ENCODE measurements at places on chromosomes 13 and 19.

DNA sequence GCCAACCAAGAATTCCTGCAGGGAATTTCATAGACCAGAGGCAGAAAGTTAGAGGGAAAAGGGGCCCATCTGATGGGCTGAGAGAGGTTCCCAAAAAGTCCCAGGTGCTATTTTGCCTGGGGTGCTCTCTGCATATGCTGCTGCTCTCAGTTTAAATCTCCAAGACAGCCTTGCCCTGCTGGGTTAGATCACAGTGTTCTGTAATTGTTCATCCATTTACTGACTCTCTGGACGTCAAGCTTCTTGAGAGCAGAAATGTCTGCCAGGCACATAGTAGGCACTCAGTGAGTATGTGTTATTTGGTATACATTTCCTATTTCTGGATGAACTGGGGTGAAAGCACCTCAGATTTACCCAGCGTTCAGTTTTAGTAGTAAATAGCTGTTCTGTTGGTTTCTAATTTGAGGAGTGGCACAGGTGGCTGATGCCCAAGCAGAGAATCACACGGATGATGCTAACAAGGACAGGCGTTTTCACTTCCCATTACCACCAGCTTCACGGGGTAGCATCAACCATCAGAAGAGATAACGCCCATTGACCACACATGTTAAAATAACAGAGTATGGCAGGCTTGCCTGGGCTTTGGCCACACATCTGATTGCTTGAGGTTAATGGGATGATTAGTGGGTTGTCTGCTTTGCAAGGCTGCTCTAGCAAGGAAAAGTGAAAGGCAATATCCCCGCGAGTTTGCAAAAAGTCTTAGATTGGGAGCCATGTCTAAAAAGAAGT, 161.1 kb downstream of the SLC7A1 start:
- H3K4me3 ChIP-seq = no peak overlapping the region
- H3K27ac ChIP-seq = no peak overlapping the region
- peaks cover 21% of the 10 kb centered on the region for H3K27me3 ChIP-seq
- no peaks in the 10 kb centered on the region for H3K36me3 ChIP-seq

GRCh38 chr13:40536443-40537113, 129.9 kb downstream of the FOXO1 start:
- DNase-seq = no peak
- no peaks in the 10 kb centered on the region for H3K36me3 ChIP-seq

- peaks cover 82% of the 10 kb centered on the region for H3K4me1 ChIP-seq
- H3K36me3 ChIP-seq = peaks cover 64% of the 10 kb centered on the region
- H3K27me3 ChIP-seq = no peaks in the 10 kb centered on the region
- DNase-seq = no peak
Measured at GRCh38 chr13:99366075-99366987, 59.1 kb upstream of the GPR183 start.

DNA sequence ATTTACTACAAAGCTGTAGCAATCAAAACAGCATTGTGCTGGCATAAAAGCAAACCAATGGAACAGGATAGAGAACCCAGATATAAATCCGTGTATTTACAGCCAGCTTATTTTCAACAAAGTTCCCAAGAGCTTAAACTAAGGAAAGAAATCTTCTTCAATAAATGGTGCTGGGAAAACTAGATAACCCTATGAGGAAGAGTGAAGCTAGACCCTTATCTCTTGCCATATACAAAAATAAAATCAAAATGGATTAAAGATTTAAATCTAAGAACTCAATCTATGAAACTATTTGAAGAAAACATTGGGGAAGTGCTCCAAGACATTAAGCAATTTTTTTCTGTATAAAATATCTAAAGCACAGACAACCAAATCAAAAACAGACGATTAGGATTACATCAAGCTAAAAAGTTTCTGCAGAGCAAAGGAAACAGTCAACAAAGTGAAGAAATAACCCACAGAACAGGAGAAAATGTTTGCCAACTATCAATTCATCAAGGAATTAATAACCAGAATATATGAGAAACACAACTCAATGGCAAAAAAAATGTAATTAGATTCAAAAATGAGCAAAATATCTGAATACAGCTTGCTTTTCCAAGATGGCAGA, 480.7 kb downstream of the LMO7 start:
- H3K4me3 ChIP-seq = no peak overlapping the region
- H3K36me3 ChIP-seq = no peaks in the 10 kb centered on the region
- no peak overlapping the region for H3K27ac ChIP-seq
- no peaks in the 10 kb centered on the region for H3K27me3 ChIP-seq
- H3K4me1 ChIP-seq = no peaks in the 10 kb centered on the region
- DNase-seq = no peak

GRCh38 chr13:47594833-47595232, 406.2 kb downstream of the SUCLA2 start:
- no peaks in the 10 kb centered on the region for H3K36me3 ChIP-seq
- H3K27me3 ChIP-seq = no peaks in the 10 kb centered on the region
- no peak for DNase-seq
- no peak overlapping the region for H3K4me3 ChIP-seq

GRCh38 chr13:93740334-93740733, 513.7 kb downstream of the GPC6 start:
- no peak overlapping the region for H3K27ac ChIP-seq
- no peak overlapping the region for H3K4me3 ChIP-seq
- no peaks in the 10 kb centered on the region for H3K36me3 ChIP-seq
- H3K4me1 ChIP-seq = no peaks in the 10 kb centered on the region

- H3K27ac ChIP-seq = no peak overlapping the region
- H3K36me3 ChIP-seq = no peaks in the 10 kb centered on the region
- H3K4me1 ChIP-seq = peaks cover 24% of the 10 kb centered on the region
- DNase-seq = no peak
- no peaks in the 10 kb centered on the region for H3K27me3 ChIP-seq
Measured at GRCh38 chr19:3387645-3388589, 21.5 kb downstream of the NFIC start.

GRCh38 chr19:30516531-30516930, 144.3 kb downstream of the ZNF536 start:
- H3K4me3 ChIP-seq = no peak overlapping the region
- DNase-seq = no peak
- H3K27ac ChIP-seq = no peak overlapping the region
- H3K4me1 ChIP-seq = no peaks in the 10 kb centered on the region
- no peaks in the 10 kb centered on the region for H3K27me3 ChIP-seq

GRCh38 chr19:46137915-46138473, 10.0 kb upstream of the IGFL2 start:
- H3K27ac ChIP-seq = no peak overlapping the region
- H3K36me3 ChIP-seq = no peaks in the 10 kb centered on the region
- peaks cover 6% of the 10 kb centered on the region for H3K4me1 ChIP-seq
- DNase-seq = no peak

DNA sequence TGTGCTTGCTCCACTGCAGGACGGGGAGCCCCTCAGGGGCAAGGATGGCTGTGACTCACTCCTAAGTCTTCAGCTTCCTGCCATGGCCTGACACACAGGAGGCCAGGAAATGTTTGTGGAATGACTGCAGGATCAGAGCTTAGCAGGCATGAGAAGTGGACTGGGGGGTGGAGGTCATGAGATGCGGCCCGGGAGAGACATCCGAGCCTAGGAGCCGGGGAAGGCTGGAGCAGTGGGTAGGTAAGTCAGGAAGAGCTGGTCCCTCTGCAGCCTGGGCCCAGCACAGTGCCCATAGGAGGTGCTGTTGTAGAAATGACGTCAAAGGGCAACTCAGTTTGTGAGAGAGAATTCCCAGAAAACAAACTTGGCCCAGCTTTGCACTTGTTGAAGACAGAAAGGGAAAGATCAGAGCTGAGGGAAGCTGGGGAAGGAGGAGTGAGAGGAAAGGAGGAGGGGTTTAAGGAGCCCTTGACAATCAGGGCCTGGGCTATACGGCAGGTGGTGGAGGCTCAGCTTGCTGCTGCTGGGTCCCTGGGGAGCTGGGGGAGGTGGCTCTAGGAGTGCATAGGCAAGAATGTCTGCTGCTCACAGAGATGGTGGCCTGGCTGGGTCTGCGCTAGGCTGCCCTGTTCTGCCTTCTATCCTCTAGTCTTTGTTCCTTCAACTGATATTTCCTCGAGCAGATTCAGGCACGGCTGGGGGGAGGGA, 18.5 kb downstream of the POU2F2 start:
- no peak for DNase-seq
- H3K36me3 ChIP-seq = peaks cover 35% of the 10 kb centered on the region
- H3K4me1 ChIP-seq = peaks cover 27% of the 10 kb centered on the region
- no peak overlapping the region for H3K27ac ChIP-seq

DNA sequence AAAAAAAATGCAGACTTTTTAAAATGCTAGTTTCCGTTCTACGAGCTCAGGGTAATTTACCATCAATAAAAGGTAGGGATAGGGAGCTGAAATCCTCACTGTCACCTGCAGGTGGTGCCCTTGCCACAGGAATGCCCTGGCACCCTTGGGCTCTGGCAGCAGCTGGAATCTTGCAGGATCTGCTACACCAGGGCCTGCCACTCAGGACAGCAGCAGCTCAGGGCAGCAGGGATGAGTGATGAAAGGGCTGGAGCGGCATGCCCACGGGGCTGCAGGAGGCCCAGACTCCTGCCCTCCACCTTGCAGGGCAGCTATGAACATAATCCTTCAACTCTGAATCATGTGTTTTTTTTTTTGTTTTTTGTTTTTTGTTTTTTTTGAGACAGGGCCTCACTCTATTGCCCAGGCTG, 54.0 kb downstream of the GNG7 start:
- no peaks in the 10 kb centered on the region for H3K36me3 ChIP-seq
- H3K27ac ChIP-seq = no peak overlapping the region
- DNase-seq = peak; percentile 76
- no peak overlapping the region for H3K4me3 ChIP-seq
- H3K27me3 ChIP-seq = peaks cover 5% of the 10 kb centered on the region

DNA sequence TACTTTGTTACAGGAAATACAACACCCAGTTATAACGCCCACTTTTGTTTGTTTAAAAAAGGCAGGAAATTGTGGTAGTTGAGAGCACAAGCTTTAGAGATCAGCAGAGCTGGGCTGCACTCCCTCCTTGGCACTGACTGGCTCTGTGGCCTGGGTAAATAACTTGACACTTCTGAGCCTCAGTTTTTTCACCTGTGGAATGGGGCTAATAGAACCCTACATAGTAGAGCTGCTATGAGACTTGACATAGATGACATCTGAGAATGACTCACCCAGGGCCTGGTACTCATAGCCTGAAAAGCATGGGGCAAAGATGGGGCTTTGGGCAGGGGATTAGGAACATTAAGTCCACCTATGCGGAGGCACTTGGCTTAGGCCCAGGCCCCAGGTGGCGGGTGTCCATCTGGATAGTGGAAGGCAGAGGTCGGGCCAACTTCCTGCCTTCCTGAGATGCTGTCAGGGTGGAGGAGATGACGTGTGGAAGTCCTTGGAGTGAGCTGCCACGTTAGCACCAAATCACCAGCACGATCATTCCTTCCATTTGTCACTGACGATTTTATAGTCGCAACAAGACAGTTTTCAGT, 159.1 kb downstream of the KATNAL1 start:
- peak; percentile 75 for DNase-seq
- peaks cover 27% of the 10 kb centered on the region for H3K36me3 ChIP-seq
- peaks cover 90% of the 10 kb centered on the region for H3K4me1 ChIP-seq

GRCh38 chr13:102626928-102627327, 30.1 kb downstream of the TPP2 start:
- H3K27ac ChIP-seq = no peak overlapping the region
- H3K27me3 ChIP-seq = no peaks in the 10 kb centered on the region
- no peaks in the 10 kb centered on the region for H3K4me1 ChIP-seq
- H3K36me3 ChIP-seq = peaks cover 57% of the 10 kb centered on the region
- DNase-seq = no peak

GRCh38 chr19:12564016-12564664, 12.9 kb upstream of the ZNF564 start:
- no peak overlapping the region for H3K27ac ChIP-seq
- DNase-seq = peak; percentile 93
- H3K27me3 ChIP-seq = peaks cover 2% of the 10 kb centered on the region
- no peaks in the 10 kb centered on the region for H3K36me3 ChIP-seq
- no peak overlapping the region for H3K4me3 ChIP-seq

DNA sequence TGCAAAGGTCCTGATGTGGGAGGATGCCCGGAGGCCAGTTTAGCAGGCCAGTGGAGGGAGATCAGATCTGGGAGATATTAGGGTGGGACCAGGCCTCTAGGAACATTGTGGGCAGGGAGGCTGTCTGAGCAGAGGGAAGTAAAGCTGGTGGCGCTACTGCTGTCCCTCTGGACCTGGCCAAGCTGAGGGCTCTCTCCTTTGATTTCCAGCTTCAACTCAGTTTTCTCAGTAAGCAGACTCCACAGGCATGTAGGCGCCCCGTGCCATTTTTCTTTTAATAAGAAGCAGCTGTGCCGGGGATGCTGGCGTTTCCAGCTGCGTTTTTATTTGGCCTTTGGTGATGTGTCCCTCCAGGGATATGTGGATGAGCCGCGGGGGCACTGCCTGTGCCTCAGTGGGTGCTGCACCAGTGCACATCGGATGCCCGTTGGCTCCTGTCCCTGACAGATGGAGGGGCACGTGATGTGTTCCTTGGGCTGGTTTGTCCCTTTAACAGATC, 6.7 kb downstream of the DNM2 start:
- no peak overlapping the region for H3K27ac ChIP-seq
- peaks cover 52% of the 10 kb centered on the region for H3K4me1 ChIP-seq
- peaks cover 42% of the 10 kb centered on the region for H3K36me3 ChIP-seq
- H3K4me3 ChIP-seq = no peak overlapping the region
- no peak for DNase-seq

DNA sequence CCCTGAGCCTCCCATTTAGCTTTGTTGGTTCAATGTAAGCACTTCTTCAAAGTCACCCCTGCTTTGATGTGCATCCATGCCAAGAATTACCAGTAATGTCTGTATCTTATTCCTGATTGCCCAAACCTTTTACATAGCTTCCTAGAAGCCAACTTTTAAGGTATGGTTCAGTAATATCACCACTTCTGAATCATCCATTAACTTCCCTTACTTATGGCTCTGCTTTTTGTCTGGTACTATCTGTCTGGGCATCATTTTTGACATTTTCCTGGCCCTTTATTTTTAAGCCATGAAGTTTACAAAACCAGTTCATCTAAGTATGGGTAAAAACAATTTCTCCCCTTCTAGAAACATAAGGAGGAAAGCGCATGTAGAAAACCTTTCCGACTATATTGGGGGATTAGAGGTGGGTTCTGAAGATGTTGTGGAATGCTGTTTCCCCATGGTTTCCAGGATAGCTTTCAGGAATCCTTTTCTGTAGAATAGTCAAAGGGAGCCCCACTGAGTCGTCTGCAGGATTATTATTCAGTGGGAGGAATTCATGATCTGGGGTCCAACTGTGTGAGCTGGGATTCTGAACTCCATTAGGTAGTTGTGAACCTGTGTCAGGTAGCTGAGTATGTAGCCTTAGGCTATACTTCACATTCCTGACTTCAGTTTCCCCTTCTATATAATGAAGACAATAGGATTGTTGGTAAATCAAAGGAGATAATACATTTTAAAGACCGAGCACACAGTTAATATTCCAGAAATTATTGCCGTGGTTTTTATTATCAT, 163.8 kb downstream of the SUCLA2 start:
- H3K4me1 ChIP-seq = no peaks in the 10 kb centered on the region
- no peak overlapping the region for H3K4me3 ChIP-seq
- H3K36me3 ChIP-seq = no peaks in the 10 kb centered on the region
- H3K27me3 ChIP-seq = peaks cover 2% of the 10 kb centered on the region
- no peak for DNase-seq
- H3K27ac ChIP-seq = no peak overlapping the region

GRCh38 chr13:112651311-112651710, 38.5 kb upstream of the ATP11A start:
- no peaks in the 10 kb centered on the region for H3K4me1 ChIP-seq
- no peaks in the 10 kb centered on the region for H3K36me3 ChIP-seq
- H3K27me3 ChIP-seq = peaks cover 11% of the 10 kb centered on the region
- H3K27ac ChIP-seq = no peak overlapping the region
- no peak overlapping the region for H3K4me3 ChIP-seq
- DNase-seq = no peak
